ENCODE measurements at places on chromosomes 7 and 10.

GRCh38 chr7:33190688-33191304 is 61.4 kb downstream of the BBS9 start:
- no peak for DNase-seq

DNA sequence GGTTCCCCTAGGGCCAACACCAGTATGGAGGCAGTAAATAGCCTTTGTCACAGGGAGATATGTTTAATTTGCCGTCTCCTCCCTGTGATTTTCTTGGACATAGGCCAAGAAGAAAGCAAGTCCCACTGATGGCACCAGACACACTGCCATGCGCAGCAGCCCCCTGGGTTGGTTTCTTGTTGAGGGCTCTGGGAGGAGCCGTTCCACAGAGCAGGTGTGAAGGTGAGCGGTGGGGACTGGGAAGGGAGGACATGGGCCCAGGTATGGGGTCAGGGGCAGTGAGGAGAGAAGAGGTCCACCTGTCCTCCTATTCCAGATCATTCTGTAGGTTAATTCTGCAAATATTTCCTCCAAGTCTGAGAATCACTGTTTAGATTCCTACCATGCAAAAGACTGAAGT is 376.1 kb downstream of the PLXNA4 start:
- no peak for DNase-seq

- DNase-seq: no peak
Measured at GRCh38 chr10:828191-828590, 103.3 kb downstream of the LARP4B start.

DNA sequence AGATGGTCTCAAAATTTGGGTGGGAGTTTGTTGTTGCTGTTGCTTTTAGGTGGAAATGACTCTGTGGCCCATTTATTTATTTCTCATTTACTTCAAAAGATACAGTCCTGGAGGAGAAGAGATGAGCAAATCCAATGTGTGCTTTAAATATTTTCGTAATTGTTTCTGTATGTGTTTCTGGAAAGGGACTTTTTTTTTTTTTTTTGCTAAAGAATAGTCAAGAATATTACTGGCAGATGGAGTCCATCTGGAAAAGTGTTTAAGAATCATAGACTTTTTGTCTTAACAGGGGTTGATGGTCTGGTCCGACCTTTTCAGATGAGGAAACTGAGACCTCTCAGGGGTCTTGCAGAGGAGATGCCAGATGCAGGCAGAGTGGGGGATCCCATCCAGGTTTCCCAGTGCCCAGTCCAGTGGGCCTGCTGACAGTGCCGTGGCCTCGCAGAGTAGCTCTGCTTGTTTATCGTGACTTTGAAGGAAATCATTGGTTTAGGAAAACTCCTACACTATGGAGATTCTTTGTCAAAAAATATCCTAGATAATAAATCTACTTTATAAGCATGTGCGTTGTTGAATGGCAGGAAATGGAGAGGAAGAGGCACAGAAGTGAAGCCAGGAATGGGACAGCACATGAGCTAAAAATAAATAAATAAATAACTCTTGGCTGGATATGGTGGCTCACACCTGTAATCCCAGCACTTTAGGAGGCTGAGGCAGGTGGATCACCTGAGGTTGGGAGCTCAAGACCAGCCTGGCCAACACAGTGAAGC is 164.3 kb upstream of the SVIL start:
- no peak for DNase-seq

DNA sequence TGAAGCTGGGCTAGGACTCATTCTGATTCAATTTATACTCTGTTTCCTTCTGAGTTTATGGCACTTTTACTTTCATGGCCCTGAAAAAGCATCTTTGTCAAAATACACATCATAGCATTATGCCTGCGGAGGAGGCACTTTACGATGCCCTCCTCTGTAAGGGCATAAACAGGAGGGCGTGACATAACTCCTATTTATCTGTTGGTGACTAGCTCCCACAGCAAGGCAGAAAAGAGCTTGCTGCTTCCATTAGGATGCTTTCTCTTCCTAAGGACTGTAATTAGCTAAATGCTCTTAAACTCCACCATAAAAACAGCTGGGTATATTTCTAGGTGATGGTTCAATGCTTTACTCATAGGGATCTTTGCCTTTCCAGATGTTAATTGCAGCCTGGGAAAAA is 315.2 kb upstream of the GHITM start:
- no peak for DNase-seq

DNA sequence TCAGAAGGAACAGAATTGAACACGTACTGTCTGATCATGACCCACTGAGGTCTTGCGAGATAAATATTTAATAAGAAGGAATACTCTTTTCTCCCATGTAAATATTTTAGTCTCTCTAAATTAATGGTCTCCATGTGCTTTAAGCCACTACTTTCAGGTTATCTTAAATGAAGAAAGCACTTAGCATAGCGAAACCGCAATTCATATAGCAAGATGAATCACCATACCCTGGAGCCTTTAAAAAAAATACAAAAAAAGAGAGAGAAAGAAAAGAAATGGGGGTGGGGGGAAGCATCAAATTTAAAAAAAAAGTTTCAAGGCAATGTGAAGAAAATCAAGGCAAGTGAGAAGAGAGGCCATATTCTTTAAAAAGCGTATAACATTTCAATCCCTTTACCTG is 82.5 kb downstream of the CTTNBP2 start:
- DNase-seq: no peak

- DNase-seq: no peak
Measured at GRCh38 chr10:94353336-94353735, 9.4 kb downstream of the NOC3L start.

- no peak for DNase-seq
Measured at GRCh38 chr7:74612015-74612829, 45.3 kb upstream of the GTF2I start.

Data from T-helper 2 cell treated with Interferon-gamma antibody and Interleukin-4, amounts not matched to agents 5 μg/mL and 100 μg/mL, for 36 hours (primary cell).